ENCODE measurements at places on chromosomes 6 and 20. TPM values are rescaled to one million over a fixed set of nuclear protein-coding genes. Genes with fewer than 3 reads are reported as not detected.

- H3K36me3 ChIP-seq, result no peaks in the 10 kb centered on the region
- H3K4me1 ChIP-seq, result no peaks in the 10 kb centered on the region
- no peak overlapping the region for H3K4me3 ChIP-seq
- no peak overlapping the region for H3K27ac ChIP-seq
These were observed 328.4 kb upstream of the SOX4 start for GRCh38 chr6:21265034-21265729.

DNA sequence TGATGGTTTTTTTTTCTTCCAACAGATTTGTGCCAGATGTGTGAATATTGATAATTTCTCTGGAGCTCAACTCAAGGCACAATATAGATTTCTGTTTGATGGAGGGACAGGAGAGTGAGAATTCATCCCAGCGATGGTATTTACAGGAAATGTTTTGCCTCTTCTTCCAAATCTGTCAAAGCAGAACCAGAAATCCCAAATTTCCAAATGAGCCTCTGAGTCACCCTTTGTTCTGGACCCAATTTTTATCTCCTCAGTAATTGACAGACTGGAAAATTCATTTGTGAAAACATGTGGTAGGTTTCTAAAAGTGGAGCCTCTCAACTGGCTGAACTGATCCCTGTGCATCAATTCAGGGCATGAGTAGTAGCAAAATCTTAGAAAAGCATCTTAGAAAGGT, 223.2 kb upstream of the TSHZ2 start:
- no peak overlapping the region for H3K4me3 ChIP-seq
- no peak for DNase-seq
- H3K27ac ChIP-seq, result no peak overlapping the region
- no peaks in the 10 kb centered on the region for H3K36me3 ChIP-seq
- H3K4me1 ChIP-seq, result peaks cover 10% of the 10 kb centered on the region
- H3K27me3 ChIP-seq, result no peaks in the 10 kb centered on the region

The LY6G5B gene
- 3.1 TPM for total RNA-seq

DNA sequence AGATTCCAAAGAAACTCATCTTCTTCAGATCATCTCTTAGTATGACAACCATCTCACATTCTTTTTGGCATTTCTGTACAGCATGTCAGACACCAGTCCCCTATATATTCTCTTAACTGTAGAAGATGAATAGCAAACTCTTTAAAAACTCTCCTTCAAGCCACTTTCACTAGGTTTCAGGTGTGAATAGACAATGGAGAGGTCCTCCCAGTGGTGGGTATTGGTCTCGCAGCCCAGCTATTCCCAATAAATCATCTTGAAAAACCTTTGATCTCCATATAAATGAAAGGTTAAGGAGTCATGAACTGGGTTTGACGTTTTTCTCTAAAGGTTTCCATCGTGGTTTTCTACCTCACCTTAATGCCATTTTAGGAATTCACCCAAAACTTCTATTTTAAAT, 180.0 kb downstream of the GJA1 start:
- H3K27ac ChIP-seq, result no peak overlapping the region
- H3K27me3 ChIP-seq, result no peaks in the 10 kb centered on the region
- no peak overlapping the region for H3K4me3 ChIP-seq
- no peaks in the 10 kb centered on the region for H3K36me3 ChIP-seq
- no peaks in the 10 kb centered on the region for H3K4me1 ChIP-seq
- DNase-seq, result no peak

DNA sequence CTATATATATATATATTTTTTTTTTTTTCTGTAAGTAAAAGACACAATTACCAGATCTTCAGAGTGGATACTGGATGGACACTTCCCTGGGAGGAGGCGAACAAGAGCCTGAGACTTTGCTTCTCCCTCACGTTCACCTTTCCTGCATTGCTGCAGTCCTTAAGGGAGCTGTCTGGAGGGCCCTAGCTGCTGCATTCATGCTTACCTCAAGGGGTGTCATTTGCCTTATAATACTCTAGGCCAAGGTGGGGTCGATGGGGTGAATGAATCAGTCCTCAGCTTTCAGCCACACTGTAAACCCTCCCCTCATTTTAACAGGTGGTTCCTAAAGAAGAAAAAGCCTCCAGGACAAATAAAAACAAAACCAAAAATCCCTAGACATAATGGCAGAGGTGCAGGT, 34.8 kb upstream of the CD83 start:
- no peaks in the 10 kb centered on the region for H3K4me1 ChIP-seq
- H3K4me3 ChIP-seq, result no peak overlapping the region
- no peak for DNase-seq
- H3K27ac ChIP-seq, result no peak overlapping the region

DNA sequence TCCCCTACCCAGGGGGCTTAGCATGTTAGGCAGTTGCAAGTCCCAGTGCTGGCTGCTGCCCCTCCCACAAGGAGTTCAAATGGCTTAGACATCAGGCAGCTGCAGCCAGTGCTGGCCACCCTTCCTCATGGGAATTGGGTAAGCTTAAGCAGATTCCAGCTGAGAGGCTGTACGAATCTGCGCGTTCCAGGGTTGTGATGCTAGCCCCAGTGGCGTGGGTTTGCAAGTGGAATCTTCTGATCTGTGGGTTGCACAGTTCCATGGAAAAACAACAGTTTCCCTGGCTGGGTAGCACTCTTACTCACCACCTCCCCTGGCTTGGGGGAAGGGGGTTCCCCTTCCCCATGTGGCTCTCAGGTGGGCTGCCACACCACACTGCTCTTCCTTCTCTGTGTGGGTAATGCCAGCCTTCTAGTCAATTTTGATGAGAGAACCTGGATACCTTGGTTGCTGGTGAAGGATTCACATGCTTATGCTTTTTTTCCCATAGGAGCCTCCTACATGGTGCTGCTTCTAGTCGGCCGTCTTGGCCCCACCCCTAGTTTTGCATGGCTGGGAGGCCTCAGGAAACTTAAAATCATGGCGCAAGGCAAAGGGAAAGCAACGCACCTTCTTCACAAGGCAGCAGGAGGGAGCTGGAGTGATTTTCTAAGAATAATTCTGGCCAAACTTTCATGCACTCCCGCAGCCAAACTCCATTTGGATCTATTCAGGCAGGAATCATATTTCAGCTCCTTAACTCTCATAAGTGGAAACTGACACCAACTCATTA, 13.0 kb downstream of the DYNLT2 start:
- no peaks in the 10 kb centered on the region for H3K4me1 ChIP-seq
- no peaks in the 10 kb centered on the region for H3K27me3 ChIP-seq
- H3K4me3 ChIP-seq, result no peak overlapping the region
- no peaks in the 10 kb centered on the region for H3K36me3 ChIP-seq

GRCh38 chr6:26136321-26136720, 49.1 kb downstream of the HFE start:
- H3K27ac ChIP-seq, result no peak overlapping the region
- H3K27me3 ChIP-seq, result no peaks in the 10 kb centered on the region
- H3K36me3 ChIP-seq, result no peaks in the 10 kb centered on the region
- no peak for DNase-seq
- H3K4me3 ChIP-seq, result no peak overlapping the region
- H3K4me1 ChIP-seq, result peaks cover 2% of the 10 kb centered on the region

DNA sequence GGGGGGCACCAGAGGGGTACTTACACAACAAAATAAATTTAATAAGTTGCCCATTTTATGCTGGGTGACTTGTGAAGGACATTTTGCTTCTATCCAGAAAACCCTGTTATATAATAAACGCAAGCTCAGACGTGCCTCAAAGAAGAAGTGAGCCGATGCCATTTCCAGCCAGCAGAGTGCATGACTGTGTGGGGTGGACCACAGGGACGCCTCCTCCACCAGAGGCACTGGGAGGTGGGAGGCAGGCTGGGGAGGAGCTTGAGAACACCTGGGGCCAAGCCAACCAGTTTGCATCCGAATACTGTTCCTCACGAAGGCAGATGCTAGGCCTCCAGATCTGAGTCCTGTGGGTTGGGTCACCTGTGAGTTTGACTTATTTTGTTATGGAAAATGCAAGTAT, 363.8 kb downstream of the RNGTT start:
- no peaks in the 10 kb centered on the region for H3K4me1 ChIP-seq
- DNase-seq, result no peak
- H3K27me3 ChIP-seq, result no peaks in the 10 kb centered on the region
- H3K36me3 ChIP-seq, result no peaks in the 10 kb centered on the region

The NOTCH4 gene
- total RNA-seq, result 29.1 TPM

DNA sequence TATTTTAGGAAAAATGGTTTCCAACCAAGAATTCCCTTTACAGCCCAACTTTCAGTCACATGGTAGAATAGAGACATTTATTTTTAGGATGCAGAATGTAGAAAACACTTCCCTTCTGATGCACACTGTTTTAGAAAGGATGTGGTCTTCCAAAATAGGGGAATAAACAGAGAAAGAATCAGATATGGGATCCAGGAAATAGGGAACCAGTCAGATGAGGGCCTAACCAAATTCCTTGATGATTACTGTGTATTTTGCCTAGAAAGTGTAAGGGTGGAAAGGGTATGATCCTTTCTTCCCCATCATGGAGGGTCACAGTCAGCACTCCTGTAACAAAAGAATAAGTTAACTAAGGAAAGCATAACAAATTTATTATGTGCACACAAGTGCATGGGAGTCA, 27.4 kb downstream of the SLX4IP start:
- H3K4me1 ChIP-seq, result no peaks in the 10 kb centered on the region
- H3K4me3 ChIP-seq, result no peak overlapping the region
- no peak for DNase-seq
- H3K27me3 ChIP-seq, result no peaks in the 10 kb centered on the region

DNA sequence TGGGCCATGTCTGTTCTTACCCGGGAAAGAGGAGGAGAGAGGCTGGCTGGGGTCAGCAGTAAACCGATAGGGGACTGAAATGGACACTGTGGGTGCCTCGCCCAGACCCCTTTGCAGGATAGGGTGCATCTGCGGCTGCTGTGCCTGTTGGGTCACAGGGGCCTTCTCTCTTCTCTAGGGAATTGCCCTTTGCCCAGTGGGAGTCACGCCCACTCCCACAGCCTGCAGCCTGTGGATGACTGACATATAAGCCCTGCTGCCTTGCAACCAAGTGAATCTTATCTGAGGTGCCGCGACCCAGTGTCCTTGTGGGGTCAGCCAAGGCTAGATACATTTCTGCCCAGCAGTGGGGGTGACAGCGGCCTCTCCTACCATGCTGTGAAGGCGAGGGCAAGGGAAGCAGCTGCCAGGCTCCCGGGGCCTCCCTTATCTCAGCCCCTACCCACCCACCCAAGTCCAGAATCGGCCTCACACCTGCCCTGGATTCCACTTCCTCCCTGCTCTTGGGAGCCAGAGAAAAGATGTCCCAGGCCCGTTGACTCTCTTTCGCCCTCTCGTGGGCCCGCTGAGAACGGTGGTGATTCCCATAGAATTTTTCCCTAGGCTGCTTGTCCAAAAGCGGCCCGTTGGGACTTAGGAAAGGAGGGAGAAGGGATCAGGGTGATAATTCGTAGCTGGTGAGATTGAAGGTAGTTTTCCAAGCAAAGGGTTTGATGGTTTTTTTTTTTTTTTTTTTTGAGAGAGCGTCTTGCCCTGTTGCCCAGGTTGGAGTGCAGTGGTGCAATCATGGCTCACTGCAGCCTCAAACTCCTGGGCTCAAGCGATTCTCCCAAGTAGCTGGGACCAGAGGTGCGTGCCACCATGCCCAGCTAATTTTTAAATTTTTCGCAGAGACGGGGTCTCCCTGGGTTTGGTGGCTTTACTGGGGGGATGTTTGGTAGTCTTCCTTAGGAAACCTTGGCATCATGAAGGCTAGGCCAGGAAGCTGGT, 76.4 kb upstream of the RNF24 start:
- peak; percentile 63 for DNase-seq
- H3K27me3 ChIP-seq, result no peaks in the 10 kb centered on the region
- H3K36me3 ChIP-seq, result no peaks in the 10 kb centered on the region
- no peaks in the 10 kb centered on the region for H3K4me1 ChIP-seq
- peak overlapping the region; percentile 7 for H3K27ac ChIP-seq

The HACE1 gene
- 11.4 TPM for total RNA-seq

GRCh38 chr6:161410076-161410475, 136.2 kb upstream of the AGPAT4 start:
- no peaks in the 10 kb centered on the region for H3K36me3 ChIP-seq
- H3K4me3 ChIP-seq, result no peak overlapping the region
- H3K27me3 ChIP-seq, result no peaks in the 10 kb centered on the region
- no peak for DNase-seq
- H3K27ac ChIP-seq, result no peak overlapping the region

- no peak overlapping the region for H3K27ac ChIP-seq
- no peak overlapping the region for H3K4me3 ChIP-seq
These were observed 38.2 kb downstream of the KIF6 start for GRCh38 chr6:39686976-39687375.

The DNAH8 gene
- not detected for total RNA-seq

- H3K4me3 ChIP-seq, result no peak overlapping the region
- H3K36me3 ChIP-seq, result no peaks in the 10 kb centered on the region
- no peaks in the 10 kb centered on the region for H3K4me1 ChIP-seq
- no peak overlapping the region for H3K27ac ChIP-seq
- no peak for DNase-seq
These were observed 160.6 kb downstream of the SMOC2 start for GRCh38 chr6:168601546-168601945.

GRCh38 chr6:39321761-39322160, 741 bp downstream of the KCNK16 start:
- no peak for DNase-seq
- no peaks in the 10 kb centered on the region for H3K36me3 ChIP-seq
- no peaks in the 10 kb centered on the region for H3K27me3 ChIP-seq
- no peak overlapping the region for H3K4me3 ChIP-seq
- H3K27ac ChIP-seq, result no peak overlapping the region
- no peaks in the 10 kb centered on the region for H3K4me1 ChIP-seq

The TCFL5 gene
- 4.8 TPM for total RNA-seq

GRCh38 chr6:22413681-22414311, 117.0 kb upstream of the PRL start:
- H3K4me3 ChIP-seq, result no peak overlapping the region
- H3K27ac ChIP-seq, result no peak overlapping the region
- H3K4me1 ChIP-seq, result no peaks in the 10 kb centered on the region
- H3K36me3 ChIP-seq, result no peaks in the 10 kb centered on the region
- no peak for DNase-seq
- no peaks in the 10 kb centered on the region for H3K27me3 ChIP-seq

DNA sequence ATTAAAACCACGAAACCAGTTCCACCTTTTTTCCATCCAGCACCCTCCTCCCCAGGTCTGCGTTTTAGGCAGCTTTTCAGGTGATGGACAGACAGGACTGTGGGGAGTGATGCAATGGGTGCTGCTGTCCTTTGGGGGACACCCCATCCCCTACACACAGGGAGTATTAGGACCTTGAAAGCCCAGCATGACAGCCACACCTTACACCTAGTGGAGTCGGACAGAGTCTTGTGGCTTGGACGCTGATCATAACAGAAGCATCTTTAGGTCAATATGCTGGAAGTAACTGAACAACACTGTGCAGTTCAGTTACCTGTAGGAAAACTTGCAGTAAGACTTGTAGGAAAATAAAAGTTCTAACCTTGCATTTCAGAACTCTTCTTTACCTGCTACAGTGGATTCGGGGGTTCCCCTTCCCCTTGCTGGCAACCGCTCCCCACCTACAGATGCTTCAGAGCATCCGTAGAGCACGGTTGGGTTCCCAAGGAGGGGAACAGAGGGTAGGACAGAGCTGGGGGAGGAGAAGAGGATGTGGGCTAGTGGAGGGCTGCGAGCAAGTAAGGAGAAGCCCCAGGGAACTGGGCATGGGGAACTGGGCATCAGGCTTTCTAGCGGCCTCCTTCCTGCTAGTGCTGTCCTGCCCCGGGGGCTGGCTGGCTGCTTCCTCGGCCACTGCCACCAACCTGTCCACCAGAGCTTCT, 31.7 kb downstream of the PLEKHG1 start:
- no peak for DNase-seq
- H3K27me3 ChIP-seq, result no peaks in the 10 kb centered on the region
- H3K27ac ChIP-seq, result peak overlapping the region; percentile 13
- H3K4me1 ChIP-seq, result peaks cover 18% of the 10 kb centered on the region
- no peaks in the 10 kb centered on the region for H3K36me3 ChIP-seq
- H3K4me3 ChIP-seq, result no peak overlapping the region

- H3K4me3 ChIP-seq, result no peak overlapping the region
- peaks cover 36% of the 10 kb centered on the region for H3K4me1 ChIP-seq
- DNase-seq, result no peak
- H3K36me3 ChIP-seq, result no peaks in the 10 kb centered on the region
- no peaks in the 10 kb centered on the region for H3K27me3 ChIP-seq
These were observed 82.2 kb downstream of the TRERF1 start for GRCh38 chr6:42369568-42369967.

The PSORS1C2 gene
- total RNA-seq, result not detected

All from adrenal gland (tissue), 19 donors.